Fibroblast of mammary gland (primary cell): ENCODE measurements at places on chromosomes 5 and 9.
A peak's percentile ranks its signal among the peaks of the same experiment; 100 is the strongest.

DNA sequence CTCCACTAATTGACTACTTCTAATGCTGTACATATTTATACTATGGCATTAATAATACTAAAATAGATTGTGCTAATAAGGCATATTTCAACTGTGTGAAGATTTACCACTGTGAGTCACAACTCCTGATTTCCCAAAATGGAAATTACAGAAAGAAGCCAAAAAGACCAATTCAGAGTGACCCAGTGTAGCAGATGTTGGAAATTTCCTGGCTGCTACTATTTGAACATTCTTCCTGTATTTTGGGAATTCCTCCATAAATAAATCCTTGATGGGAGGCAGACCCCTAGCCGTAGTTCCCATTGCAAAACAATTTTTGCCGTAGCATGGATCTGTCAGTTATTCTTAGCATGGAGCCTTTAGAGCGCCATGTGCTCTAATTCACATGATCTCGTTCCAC, 11.4 kb upstream of the PRUNE2 start:
- DNase-seq = peak; percentile 66

DNA sequence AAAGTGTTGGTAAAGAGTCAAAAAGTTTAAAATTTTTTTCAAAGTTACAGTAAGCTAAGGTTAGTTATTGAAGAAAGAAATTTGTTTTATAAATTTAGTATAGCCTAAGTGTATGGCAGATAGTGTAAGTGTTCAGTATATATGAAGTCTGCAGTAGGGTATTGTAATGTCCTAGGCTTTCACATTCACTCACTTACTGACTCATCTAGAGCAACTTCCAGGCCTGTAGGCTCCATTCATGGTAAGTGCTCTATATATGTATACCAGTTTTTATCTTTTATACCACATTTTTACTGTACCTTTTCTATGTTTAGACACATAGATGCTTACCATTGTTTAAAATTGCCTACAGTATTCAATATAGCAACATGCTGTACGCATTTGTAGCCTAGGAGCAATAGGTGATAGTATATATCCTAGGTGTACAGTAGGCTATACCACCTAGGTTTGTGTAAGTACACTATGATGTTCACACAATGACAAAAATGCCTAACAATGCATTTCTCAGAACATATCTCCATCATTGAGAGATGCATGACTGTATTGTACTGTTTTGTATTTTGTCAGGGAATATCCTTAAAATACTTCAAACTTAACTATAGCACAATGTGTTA, 38.5 kb downstream of the CYSTM1 start:
- no peak for DNase-seq

DNA sequence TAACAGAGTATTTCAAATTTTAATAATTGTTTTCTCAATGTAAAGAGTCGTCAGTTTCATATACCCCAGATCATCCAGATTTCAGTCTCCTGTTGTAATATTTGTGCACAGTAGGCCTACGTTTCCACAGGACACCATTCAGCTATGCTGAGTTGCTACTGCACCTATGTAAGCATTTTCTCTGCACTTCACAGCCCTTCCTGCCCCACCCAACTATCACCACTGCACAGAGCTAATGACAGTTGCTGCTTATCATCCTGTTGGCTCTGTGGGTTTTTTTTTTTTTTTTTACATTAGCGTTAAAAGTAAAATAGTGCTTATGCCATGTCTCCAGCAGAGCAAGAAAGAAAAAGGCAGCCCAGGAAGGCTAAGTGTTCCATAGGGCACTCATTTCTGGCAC, 5.9 kb upstream of the PRKACG start:
- no peak for DNase-seq

DNA sequence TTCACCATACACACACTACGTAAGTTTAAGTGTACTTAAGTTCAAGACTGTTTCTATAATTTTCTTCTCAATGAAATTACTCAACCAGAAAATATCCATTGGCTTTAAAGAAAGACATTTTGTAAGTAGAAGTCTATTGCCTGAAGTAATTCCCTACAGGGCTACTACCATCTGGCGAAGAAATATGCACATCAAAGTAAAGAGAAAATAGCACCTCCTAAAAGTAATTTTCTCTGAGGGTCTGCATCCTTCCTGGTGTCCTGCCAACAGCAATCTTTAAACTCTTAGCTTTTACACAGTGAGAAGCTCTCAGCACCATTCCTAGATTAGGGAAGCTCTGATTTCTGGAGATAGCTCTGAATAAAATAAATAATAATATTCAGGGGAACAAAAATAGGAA, 498.5 kb upstream of the TYRP1 start:
- no peak for DNase-seq

GRCh38 chr5:72015103-72015548, 92.1 kb upstream of the MAP1B start:
- peak; percentile 87 for DNase-seq

DNA sequence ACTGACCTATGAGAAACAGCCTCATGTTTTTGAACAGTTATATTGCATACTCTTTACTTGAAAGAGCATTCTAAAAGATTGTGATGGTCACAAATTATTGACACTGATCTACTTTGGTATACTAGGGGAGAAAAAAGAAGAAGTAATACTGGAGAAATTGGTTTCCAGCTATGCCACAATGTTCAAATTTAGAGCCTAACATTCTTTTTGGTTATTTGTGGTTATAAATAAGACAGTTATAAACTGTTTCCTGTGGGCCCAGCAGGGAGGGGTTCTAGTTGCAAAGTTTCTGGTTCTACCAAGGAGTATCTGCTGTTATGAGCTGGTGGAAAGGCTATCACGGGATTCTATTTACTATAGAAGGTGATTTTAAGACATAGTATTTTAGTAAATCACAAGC, 4.8 kb downstream of the CWC27 start:
- DNase-seq = no peak

DNA sequence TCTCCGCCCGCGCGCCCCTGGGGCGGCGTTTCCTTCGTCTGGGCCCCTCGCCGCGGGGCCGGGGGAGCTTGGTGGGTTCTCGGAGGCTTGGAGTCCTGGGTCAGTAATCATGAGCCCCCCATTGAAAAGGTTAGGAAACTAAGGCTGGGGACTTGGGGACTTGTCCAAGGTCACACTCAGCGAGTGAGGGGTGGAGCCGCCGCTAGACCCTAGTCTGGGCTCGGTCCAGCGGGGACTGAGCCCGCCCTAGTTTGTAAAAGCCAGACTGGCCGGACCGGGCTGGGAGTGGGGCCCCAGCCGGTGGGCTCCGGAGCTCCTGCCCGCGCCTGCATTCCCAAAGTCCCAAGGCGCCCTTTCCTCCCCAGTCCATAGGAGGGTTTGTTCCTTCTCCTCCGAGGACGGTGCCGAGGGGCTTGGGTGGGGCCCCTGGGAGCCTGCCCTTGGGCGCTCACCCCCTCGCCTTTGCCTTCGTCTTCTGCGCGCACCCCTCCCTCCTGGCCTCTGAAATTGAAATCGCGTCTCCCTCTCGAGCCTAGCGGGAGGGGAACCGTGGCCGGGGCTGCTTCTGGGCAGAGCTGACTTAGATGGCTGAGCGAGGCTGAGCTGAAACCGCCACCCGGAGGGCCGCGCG, 995 bp downstream of the OLFM1 start:
- no peak for DNase-seq

GRCh38 chr9:124327491-124327890, 69.7 kb downstream of the NEK6 start:
- no peak for DNase-seq

DNA sequence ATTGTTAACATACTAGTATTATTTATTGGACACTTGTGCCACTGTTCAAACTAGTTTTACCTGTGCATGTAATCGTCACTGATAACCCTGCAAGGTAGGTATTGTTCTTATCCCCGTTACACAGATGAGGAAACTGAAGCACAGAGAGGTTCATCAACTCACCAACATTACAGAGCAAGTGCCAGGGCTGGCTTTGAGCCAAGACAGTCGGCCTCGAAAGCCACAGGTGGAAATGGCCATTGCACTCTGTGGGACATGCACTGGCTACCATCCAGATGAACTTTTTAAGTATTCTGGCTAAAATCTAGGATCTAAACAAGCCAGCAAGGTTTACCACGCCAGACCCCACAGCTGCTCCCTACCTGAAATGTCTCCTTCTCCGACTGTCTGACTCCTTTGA, 57.9 kb downstream of the TEX10 start:
- DNase-seq = no peak

- DNase-seq = no peak
Measured at GRCh38 chr5:111545031-111545430, 32.7 kb upstream of the STARD4 start.

DNA sequence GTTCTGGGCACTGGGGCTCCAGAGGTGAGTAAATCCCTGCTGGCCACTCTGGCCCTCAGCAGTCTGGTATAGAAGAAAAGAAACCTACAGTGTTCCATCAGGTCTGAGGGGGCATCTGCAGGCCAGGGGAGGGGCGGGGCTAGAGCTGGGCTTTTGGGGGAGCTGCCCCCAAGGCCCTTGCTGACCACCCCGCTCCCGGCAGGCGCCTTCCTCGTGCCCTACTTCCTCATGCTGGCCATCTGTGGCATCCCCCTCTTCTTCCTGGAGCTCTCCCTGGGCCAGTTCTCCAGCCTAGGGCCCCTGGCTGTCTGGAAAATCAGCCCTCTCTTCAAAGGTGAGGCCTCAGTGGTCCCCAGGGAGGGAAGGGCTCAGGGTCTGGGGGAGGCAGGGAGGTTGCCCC, 6.7 kb downstream of the SLC6A7 start:
- DNase-seq = no peak

- DNase-seq = peak; percentile 44
Measured at GRCh38 chr5:5165541-5166002, 25.4 kb downstream of the ADAMTS16 start.

- DNase-seq = no peak
Measured at GRCh38 chr9:133058550-133059320, 3.0 kb upstream of the CEL start.

DNA sequence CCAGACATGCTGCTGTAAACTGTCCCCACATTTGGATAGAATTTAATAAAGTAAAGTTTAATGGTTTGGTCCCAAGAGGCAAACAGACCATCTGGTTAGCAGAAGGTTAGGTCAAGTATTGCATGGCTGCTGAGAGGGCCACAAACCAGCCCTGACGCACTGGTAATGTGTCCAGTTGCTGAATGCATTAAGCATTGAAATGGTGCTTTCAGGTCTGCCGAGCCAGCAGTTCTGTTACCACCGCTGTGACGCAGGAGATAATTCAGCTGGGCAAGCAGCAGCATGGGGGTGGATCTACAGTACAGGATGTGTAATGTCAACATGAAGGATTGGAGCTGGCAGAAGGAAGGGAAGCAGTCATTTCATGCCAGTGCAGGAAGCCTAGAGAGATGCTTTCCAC, 16.0 kb downstream of the ZNF462 start:
- peak; percentile 99 for DNase-seq

GRCh38 chr5:68460147-68460798, 244.7 kb downstream of the PIK3R1 start:
- peak; percentile 79 for DNase-seq

- DNase-seq = no peak
Measured at GRCh38 chr9:91067306-91067860, 265.8 kb downstream of the SYK start.

- DNase-seq = no peak
Measured at GRCh38 chr9:106179191-106179590, 484.9 kb downstream of the TMEM38B start.

GRCh38 chr5:173920866-173921555, 32.9 kb downstream of the CPEB4 start:
- no peak for DNase-seq

GRCh38 chr5:100595152-100595811, 60.1 kb downstream of the FAM174A start:
- DNase-seq = peak; percentile 96

GRCh38 chr5:172697123-172698121, 56.4 kb downstream of the NEURL1B start:
- DNase-seq = peak; percentile 82

DNA sequence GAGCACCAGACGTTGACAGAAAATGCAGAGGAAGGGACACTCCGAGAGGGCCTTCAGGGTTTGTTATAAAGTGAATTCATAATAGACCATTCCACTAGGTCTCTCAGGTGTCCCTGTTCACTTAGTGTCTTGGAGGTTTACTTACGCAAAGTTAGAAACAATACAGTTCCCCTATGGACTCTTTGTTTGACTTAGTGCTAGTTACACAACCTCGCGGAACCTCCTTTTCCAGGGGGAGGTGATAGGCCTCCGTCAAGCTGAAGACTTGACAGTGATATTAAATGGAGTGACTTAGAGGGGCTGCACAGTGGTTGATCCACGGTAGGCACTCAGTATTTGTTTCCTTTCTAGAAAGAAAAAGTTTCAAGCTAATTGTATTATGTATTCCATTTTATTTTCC, 1.3 kb downstream of the CCT5 start:
- DNase-seq = no peak

- no peak for DNase-seq
Measured at GRCh38 chr5:74877624-74878304, 11.6 kb upstream of the FAM169A start.

GRCh38 chr9:105399117-105399516, 48.7 kb upstream of the FSD1L start:
- DNase-seq = no peak

- no peak for DNase-seq
Measured at GRCh38 chr5:124651663-124652513, 94.6 kb downstream of the ZNF608 start.

DNA sequence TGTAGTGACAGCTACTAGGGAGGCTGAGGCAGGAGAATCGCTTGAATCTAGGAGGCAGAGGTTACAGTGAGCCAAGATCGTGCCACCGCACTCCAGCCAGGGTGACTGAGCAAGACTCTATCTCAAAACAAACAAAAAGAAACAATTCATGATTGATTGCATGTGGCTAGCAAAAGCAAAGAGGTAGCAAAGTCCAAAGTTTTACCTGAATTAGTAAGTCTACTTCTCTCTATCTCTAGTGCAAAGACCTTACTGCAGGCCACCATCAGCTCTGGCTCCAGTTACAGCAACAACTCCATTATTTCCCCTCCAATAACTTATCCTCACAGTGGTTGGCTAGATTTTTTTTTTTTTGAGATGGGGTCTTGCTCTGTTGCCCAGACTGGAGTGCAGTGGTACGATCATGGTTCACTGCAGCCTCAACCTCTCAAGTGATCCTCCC, 6.2 kb upstream of the SAR1B start:
- DNase-seq = no peak

- DNase-seq = no peak
Measured at GRCh38 chr5:126914801-126915436, 115.4 kb downstream of the MARCHF3 start.

- no peak for DNase-seq
Measured at GRCh38 chr5:157993201-157993600, 134.3 kb upstream of the CLINT1 start.

DNA sequence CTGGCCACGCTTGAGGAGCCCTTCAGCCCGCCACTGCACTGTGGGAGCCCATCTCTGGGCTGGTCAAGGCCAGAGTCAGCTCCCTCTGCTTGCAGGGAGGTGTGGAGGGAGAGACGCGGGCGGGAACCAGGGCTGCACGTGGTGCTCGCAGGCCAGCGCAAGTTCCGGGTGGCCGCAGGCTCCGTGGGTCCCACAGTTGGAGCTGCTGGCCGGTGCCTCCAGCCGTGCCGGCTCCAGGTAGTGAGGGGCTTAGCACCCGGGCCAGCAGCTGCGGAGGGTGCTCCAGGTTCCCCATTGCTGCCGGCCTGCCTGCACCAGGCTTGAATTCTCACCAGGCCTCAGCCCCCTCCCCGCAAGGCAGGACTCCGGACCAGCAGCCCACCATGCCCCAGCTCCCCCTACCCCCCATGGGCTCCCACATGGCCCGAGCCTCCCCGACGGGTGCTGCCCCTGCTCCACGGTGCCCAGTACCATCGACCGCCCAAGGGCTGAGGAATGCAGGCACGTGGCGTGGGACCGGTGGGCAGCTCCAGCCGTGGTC, 192.8 kb upstream of the IZUMO3 start:
- DNase-seq = no peak
